ENCODE measurements at places on chromosomes 2 and 18. TPM values are rescaled to one million over a fixed set of nuclear protein-coding genes. Genes with fewer than 3 reads are reported as not detected.

The C2orf78 gene
- not detected for total RNA-seq

The ST8SIA3 gene
- total RNA-seq: not detected

The IL1F10 gene
- total RNA-seq: not detected

The DAW1 gene
- total RNA-seq: 0.15 TPM

The SLC4A3 gene
- 445 TPM for total RNA-seq

The COL3A1 gene
- total RNA-seq: 112 TPM

The ACMSD gene
- total RNA-seq: not detected

The MAB21L4 gene
- total RNA-seq: not detected

The ANKRD62 gene
- not detected for total RNA-seq

GRCh38 chr2:232893834-232894233, 23.8 kb downstream of the SNORC start:
- DNase-seq: peak; percentile 43

- DNase-seq: no peak
Observed at GRCh38 chr2:26469092-26469710, 8.7 kb downstream of the OTOF start.

DNA sequence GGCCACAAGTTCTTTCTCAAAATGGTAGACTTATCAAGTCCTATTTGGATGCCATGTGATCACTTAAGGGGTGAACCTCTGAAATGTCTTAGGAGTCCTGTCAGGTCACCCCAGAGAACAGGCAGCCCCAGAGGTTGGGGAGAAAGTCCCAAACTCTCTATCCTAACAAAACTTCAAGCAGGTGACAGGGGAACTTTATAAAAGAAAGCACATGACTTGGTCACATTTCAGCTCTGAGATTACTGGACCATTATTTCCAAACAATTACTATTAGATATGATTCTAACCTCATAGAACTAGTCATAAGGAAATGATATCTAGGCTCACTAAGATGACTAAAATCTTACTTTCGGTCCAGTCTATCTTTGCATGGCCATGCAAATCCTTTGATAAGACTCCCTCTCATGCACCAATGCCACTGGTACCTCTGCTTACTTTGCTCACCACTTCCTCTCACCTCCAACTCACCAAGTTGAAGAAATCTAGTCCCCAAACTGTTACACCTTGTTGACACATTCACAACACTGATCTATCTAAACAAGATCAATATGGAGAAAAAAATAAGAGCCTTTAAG, 107.0 kb downstream of the GALNT14 start:
- no peak for DNase-seq

DNA sequence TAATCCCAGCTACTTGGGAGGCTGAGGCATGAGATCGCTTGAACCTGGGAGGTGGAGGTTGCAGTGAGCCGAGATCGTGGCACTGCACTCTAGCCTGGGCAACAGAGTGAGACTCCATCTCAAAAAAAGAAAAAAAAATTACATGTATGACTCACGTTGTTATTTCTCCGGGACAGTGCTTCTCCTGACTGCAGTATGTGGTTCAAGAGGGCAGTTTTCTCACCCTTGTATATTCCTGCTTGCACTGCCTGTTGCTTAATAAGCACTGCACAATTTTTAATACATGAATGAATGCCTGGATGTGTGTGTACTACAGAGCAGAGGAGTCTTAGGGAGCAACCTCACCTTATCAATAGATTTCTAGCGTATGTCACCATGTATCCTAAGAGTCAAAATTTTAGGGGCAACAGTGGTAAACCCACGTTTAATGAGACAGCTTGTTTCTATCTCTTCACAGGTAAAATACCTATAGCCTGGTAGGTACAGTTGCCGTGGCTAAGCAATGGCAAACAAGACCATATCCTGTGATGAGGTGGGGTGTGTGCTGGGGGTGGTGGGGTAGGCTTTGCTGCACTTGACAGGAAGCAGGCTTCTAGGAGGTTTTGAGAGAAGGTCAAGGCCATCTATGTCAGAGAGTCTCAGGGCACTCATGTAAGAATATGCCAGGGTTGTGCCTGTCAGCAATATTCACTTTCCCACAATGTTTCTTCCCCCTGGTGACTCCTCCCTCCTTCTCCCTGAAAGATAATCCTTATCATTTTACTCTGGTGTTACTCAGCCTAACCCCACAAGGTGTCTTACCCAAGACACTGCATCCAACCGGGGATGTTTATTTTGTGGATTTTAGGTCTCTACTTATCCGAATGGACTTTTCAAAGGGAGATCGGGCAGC, 36.9 kb upstream of the MEX3C start:
- no peak for DNase-seq

GRCh38 chr2:49045083-49045482, 109.2 kb downstream of the FSHR start:
- no peak for DNase-seq

DNA sequence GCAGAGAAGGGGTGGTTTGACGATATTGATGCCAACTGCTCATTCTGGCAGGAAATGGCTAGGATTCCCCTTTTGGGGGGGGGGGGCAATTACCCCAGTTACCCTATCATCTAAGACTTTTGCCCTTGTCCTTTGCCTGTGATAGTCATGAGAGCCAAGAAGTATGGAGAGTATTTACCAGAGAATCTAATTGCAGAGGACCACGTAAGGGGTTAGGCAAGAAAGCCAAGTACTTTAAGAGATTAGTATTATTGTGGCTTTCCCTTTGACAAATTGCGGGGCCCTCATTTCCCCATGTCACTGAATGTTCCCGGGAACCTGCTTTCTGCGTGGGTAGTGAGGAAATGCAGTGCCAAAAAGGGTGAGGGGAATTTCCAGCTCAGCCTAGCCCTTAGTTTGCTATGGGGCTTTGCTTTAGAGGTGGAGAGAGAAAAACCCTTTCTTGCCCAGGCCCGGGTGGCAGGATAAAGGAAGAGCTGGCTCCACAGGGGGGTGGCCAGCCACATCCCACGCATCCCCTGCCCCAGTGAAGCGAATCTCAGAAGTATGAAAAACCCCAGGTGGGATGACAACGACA, 1.5 kb downstream of the AQP4 start:
- DNase-seq: no peak

- no peak for DNase-seq
Observed at GRCh38 chr2:37232131-37232933, 874 bp downstream of the NDUFAF7 start.

DNA sequence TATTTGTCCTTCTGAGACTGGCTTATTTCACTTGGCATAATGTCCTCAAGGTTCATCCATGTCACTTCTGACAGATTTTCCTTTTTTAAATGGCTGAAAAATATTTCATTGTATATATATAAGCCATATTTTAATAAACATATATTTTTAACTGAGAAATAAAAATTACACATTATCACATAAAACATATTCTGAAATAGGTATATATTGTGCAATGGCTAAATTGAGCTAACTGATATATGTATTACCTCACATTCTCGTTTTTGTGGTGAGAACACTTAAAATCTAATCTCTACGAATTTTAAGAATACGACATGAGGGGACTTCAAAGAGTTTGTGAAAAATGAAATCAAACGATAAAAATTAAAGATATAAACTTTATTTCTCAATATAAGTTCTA, 25.7 kb upstream of the ZSWIM2 start:
- no peak for DNase-seq

- no peak for DNase-seq
Observed at GRCh38 chr2:41821167-41821566, 226.7 kb upstream of the PKDCC start.

- DNase-seq: no peak
Observed at GRCh38 chr2:104889291-104889959, 35.5 kb downstream of the POU3F3 start.

DNA sequence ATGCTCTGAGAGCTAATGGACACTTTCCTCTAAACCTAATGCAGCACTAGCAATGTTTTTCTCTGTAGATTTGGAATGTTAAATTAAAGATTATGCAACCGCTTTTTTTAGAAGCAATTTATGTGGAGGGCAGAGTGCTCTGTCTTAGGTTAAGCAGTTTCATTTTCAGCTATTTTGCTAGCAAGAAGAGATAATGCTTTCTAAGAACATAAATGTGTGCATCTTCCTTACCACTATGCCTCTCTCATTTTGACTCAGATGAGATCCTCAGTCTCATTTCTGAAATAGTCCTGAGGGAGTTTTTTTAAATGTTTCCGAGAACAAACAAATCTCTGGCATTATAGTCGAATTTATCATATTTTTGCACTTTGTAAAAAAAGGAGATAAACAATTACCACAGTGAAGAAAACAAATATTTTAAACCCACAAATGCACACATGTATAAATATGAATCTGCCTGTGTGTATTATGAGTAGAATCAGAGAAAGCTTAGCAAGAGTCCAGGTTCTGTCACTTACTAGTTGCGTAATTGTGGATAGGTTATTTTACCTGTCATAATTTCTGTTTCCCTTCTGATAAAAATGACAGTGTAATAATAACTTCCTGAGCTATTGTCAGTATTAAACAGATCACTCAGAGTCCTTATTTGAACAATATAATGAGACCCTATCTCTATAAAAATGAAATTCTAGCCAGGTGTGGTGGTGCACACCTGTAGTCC, 207.7 kb upstream of the CRIM1 start:
- DNase-seq: no peak

GRCh38 chr2:176986487-176986886, 226.1 kb upstream of the HNRNPA3 start:
- no peak for DNase-seq

DNA sequence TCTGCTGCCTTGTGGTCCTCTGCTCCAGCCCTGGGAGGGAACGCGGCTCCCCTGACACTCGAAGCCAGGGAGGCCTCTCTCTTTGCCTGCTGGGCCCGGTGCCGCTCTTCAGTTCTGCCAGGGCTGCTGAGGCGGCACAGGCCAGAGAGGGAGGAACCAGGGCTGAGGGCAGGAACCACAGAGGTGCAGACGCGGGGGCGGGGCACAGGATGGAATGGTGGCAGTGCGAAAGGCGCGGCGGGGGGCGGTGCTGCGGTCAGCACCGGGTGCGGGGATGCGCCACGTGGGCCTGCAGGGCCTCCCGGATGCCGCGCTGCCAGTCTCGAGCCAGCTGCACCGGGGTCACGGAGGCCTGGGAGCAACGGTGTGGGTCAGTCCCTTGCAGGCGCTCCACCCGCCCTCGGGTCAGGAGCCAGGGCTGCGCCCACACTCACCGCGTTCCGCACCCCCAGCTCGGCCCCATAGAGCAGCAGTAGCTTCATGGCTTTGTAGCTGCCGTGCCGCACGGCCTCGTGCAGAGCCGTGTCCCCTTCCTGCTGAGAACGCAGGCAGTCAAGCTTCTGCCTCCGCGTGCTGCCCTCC, 4.4 kb downstream of the ANKRD23 start:
- peak; percentile 83 for DNase-seq

GRCh38 chr2:106664669-106665068, 177.5 kb downstream of the CD8B2 start:
- no peak for DNase-seq

DNA sequence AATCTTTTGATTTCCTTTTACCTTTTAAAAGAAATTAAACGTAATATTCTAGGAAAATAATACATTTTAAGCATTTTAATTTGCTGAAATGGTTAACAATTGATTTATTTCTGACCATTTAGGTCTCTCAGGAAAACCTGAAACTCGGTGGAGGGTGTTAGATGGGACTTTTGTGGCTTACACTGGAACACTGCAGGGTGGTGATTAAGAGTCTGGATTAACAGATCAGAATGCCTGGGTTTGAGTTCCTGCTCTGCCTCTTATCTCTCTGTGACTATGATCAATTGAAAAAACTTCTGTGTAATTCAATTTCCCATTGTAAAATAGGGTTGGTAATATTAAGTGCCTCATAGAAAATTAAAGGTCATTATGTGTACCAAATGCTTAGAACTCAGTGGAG, 168.7 kb downstream of the UBE2E3 start:
- DNase-seq: no peak

GRCh38 chr18:48417985-48418384, 8.8 kb upstream of the ZBTB7C start:
- no peak for DNase-seq

DNA sequence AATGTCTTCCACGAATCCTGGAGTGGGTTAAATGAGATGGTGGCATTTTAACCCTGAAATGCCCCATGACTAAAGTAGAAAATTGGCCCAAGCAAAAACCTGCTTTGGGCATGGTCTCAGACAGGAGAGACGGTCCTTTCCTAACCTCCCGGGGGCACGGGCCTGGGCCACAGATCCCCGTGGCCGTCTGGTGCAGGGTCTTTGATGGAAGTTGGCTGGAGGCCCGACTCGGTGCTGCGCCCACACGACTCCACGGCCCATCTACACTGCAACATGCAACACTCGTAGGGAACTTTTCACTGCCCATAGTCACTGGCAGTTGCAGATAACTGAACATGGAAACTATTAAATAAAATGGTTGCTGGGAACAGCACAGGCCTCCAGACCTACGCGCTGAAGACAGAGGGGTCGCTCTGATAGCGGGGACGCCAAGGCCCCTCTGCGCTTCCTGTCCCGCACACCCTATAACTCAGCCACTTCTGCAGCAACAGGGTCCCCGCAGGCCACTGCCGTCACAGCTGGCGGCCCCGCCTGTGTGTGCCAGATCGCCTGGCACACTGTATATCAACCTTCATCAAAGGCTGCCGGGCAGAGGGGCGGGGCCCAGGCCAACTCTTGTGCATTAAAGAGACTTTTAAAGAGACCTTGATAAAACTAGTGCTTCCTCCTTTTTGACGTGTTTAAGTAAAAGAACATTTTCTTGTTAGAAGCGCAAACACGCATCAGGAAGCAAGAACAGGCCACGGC, 214.1 kb downstream of the TWIST2 start:
- DNase-seq: no peak

DNA sequence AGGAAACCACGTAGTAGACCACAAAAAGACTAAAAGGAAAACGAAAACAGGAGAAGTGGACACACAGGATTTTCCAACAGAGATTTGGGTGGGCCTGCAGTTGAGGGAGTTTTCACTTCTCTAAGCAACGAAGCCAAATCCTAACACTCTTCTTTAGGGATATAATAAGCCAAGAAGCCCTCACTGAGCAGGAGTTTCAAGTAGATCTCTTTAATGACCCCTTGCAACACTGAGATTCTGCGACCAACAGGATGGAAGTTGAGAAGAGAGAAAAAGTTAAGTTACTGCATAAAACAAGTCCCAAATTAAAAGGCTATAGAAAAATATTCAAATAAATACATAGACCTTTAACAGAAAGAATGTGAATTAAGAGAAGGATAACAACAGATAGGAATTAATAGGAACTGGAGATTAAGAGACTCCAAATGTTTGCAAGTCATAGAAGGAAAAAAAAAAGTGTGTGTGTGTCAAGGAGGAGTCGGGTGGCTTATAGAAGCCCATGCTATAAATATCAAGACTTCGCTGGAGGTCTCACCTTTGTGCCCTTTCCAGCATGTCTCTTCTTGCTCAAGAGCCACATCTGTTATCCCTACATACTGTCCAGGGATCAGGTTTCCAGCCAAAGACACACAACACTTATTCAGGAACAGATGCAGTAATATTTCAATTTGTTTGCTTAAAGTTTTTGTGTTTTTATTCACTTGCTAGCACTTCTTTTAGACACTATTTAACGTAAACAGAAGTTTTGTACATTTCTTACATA, 69.4 kb upstream of the ARHGAP28 start:
- DNase-seq: no peak

DNA sequence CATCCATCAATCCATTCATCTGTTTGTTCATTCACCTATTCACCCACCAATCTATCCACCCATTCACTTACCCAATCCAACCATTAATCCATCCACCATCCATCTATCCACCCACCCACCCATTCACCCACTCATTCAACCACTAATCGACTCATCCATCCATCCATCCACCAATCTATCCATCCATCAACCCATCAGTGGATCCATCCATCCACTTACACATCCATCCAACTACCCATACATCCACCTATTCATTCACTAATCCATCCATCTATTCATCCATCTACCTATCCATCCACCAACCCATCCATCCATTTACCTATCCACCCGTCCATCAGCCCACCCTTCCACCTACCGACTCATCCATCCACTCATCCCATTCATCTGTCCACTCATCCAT, 11.3 kb downstream of the MYO7B start:
- DNase-seq: no peak

- no peak for DNase-seq
Observed at GRCh38 chr18:55862693-55863390, 274.9 kb upstream of the TCF4 start.

Data from right cardiac atrium (tissue), 5 donors.